ENCODE measurements at places on chromosomes 4 and X.
A peak's percentile ranks its signal among the peaks of the same experiment; 100 is the strongest.

DNA sequence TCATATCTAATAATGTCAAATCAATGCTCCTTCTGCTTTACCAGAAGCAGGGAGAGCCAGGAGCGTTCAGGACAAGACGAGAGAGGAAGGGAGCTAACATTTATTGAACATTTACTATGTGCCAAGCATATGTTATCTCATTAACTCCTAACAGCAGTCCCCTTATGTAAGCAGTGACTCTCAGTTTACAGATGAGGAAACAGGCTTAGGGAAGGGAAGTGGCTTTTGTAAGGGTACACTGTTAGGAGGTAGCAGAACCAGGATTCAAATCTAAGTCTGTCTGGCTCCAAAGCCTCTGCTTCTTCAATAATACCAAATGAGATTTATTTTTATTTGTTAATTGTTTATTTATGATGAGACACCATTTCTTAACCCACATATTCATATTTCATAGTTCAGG, 2.6 kb upstream of the STARD8 start:
- DNase-seq: no peak

DNA sequence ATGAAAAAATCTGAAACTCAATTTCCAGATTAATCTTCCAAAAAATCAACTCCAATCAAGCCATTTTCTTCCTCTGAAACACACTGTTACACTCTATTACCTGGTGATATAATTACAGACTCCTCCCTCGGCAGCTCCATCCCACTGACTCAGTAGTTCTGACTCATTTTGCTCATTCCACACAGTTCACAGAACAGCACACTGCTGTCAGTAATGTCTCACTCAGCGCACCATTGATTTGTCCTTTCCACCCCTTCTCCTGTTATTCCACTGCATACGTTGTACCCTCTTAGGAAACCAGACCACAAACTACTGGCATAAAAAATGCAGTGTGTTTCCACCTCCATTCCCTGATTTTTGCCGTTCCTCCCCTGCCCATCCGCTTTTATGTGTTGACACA, 212.7 kb downstream of the SLIT2 start:
- no peak for DNase-seq

DNA sequence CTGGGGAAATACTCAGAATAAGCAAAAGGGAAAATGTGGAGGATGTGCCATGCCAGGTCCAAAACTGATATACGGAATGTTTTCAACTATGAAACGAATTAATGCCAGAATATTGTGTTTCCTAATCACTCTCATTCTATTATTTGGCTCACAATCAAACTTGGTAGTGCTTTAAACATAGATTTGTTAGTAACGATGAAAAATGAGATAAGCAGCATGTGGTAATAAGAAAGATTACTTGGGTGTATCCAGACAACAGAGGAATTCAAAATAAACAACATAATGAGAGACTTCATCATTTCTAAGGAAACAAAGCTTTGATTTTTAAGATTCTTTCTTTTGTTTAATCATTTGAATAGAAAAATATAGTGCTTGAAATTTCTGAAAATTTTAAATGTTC, 237.3 kb downstream of the TACR3 start:
- DNase-seq: no peak

- no peak for DNase-seq
Measured at GRCh38 chr4:144531841-144532240, 114.1 kb upstream of the HHIP start.

DNA sequence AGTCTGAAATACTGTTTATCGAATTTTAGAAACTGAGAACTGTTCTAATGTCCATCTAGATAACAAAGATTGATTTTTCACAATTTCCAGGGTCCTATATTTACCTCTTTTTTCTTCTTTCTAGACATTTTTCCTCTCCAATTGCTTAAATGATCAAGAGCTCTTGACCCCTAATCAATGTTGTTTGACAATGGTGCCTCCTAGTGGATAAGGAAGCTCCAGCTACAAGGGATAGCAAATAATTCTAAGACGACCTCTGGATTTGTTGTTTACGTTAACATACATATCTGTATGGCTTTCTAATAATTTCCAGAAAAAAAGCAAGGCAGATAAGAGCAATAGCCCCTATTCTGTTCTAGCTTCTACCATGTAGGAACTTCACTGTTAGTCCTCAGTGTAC, 35.8 kb downstream of the GPR82 start:
- no peak for DNase-seq

GRCh38 chrX:146054311-146054710, 236.7 kb downstream of the SLITRK2 start:
- DNase-seq: no peak

DNA sequence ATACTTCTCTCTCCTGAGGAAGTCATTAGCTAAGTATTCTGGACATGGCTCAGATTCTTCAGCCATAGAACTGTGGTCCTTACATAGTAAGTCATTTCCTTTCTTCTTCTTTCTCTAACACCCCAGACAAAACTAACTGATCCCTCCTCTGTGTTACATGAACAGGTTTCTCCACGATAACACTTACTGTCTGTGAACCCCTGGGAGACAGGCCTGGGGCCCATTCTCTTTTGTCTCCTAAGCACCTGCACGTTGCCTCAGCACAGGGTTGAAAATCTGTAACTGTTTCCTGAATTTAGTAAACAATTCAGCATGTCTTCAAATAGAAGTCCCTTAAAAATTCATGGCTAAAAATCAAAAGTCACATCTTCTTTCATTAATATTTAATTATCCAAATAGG, 24.7 kb downstream of the APBB2 start:
- no peak for DNase-seq

DNA sequence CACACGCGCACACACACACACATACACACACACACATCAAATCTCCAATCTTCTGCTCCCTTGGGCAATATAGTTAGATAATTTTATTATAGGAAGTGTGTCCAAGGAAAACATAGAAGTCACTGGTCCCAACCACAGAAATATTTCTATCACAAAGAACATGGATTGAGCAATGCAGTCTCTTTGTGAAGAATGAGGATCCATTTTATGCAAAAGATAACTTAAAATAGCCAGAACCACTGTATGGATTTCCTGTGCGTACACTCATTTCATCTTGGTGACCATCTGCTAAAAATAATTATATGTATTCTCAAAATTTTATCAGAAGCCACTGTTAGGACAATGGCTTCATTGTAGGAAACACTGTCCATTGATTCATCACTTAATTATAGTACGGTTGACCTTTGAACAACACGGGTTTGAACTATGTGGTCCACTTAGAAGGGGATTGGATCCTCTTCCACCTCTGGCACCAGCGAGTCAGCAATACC, 169.6 kb upstream of the MXRA5 start:
- no peak for DNase-seq

GRCh38 chr4:178577933-178578332, 1135.7 kb upstream of the AGA start:
- DNase-seq: peak; percentile 46

DNA sequence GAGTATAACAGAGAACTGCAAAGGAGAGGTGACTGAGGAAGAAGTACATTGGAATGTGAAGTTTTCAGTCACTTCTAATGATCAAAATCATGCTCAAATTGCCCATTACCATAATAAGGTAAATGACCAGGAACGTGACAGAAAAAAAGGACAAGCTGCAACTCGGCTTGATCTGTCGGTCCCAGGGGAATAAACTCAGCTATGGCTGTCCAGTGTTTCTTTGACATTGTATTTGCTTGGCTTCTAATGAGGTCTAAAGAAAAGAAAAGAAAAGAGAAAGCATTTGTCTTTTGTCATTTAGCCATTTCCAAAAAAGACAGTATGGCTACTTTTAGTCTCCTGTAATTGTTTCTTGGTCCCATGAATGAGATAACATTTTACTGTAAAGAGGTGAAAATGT, 25.2 kb downstream of the PHOX2B start:
- no peak for DNase-seq

DNA sequence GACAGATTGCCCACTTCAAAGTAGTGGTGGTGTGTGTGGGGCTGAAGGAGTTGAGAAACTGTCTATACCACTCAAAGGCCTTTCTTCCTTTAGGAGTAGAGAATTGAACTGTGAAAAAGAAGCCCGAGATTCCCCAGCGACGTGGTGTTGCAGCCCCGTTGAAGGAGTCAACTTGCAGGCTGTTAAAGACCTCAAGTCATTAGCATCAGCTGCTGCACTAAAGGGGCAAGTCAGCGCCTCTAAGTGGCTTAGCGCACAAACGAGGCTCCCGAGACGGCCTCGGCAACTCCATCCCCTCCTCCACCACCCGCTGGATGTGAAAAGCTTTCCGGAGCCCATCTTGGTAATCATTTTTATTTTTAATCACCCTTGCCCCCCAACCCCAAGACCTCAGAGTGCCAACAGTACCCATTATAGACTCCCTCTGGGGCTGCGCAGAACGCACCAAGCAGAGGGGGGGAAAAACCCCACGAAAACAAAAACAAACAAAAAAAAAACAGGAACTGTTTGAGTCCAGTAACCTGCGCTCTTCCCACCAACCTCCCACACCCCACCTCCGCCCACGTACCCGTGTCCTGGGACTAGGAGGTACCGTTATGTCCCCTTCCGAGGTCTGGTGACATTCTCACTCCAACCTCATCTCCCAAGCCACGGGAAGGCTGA, 913 bp upstream of the PRDM8 start:
- peak; percentile 40 for DNase-seq

GRCh38 chr4:122663291-122663690, 42.4 kb upstream of the IL21 start:
- DNase-seq: no peak

GRCh38 chrX:41308884-41309647, 24.9 kb upstream of the DDX3X start:
- DNase-seq: no peak

DNA sequence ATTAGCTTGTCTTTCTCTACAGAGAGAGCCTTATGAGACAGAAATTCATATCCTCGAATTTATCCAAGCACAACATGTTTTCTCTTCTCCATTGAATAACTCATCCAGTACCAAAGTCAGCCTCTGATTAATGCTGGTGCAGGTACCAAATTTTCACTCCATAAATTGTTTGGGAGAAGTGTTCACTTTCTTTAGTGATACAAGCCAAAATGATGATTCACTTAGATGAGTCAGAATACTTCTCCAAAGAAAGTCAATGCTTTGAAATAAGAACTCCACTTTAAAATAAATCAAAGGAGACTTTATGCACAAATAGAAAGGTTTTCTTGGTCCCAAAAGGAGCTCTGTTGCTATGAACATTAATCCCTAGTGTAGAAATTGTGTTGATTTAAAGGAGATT, 60.2 kb downstream of the MAOB start:
- DNase-seq: no peak

DNA sequence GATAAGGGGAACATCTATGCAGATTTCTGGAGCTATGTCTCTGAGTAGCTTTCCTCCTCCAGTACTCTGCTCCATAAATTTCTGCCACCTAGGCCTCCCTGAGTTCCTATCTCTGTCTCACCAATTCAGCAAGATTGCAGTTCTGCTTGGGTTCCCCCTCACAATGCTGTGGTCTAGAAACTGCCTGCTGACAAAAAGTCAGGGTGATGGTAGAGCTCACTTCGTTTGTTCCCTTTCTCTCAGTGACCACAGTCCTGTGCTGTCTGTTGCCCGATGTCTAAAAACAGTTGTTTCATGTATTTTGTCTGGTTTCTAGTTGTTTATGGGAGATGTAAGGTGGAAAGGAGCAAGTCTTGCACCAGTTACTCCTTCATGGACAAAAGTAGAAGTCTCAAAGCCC, 41.1 kb downstream of the AMMECR1 start:
- no peak for DNase-seq

DNA sequence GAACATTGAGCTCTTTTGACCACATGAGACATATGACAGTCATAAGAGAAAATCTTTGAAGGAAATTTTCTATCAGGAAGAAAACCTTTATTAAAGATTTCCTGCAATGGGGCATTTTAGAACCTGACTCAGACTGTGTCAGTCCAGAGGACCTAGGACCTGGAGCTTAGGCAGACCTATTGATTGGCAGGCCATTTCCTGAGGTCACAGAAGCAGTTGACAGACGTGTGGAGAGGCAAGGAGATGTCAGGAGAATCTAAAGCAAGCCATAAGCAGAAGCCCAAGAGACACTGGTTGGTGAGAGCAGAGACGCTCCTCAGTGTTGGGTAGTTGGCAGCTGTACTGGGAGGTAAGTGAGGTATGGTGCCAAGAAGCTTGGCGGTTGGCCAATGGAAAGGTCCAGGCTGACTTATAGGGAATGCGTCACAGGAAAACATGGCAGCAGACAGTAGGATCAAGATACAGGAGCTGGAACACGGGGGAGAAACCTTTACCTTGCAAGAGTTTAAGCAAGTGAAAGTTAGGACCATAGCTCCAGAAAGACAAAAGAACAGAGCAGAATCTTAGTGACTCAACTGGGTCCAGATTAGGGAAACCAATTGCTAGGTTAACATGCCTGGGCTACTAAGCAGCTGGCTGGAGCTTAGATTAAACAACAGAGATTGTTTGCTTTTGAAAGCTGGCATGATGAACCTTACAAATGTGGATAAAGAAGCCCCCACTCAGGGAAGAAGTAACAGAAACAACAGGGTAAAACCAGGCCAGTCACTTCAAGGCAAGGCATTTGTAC, 18.6 kb downstream of the PALLD start:
- DNase-seq: peak; percentile 50

- no peak for DNase-seq
Measured at GRCh38 chr4:56843421-56843899, 22.0 kb upstream of the SPINK2 start.

DNA sequence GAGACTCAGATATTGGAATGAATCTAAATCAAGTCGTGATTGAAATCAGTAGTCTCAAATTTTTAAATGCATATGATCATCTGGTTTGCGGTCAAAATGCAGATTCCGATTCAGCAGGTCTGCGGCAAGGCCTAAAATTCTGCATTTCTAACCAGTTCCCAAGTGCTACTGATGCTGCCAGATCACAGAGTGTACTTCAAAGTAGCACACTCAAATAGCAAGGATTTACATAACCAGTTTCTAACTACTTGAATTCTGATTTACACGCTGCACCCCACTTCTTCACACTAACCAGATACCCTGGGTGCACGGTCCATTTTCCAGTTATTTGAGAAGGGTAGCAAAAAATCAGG, 752 bp downstream of the MBTPS2 start:
- DNase-seq: peak; percentile 11

DNA sequence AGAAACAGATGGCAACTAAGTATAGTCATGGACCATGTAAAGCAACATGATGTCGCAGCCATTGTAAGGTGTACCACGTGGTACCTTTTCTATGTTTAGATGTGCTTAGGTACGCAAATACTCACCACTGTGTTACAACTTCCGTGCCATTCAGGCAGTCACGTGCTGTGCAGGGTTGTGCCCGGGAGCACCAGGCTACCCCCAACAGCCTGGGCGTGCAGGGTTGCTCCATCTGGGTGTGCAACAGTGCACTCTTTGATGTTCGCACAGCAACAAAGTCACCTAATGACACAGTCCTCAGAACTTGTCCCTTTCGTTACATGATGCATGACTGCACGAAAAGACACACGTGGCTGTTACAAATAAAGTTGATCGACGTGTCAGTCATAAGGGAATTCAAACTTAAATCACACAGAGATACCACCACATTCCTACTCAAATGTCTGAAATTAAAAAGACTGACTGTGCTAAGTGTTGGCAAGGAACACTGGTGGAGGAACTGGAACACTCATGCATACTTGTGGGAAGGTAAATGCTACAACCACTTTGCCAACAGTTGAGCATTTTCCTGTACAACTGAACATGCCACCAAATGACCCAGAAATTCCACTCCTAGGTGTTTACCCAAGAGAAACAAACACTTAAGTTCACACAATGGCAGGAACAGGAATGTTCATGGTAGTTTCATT, 24.3 kb downstream of the CPLX1 start:
- DNase-seq: no peak

- DNase-seq: peak; percentile 43
Measured at GRCh38 chr4:10582059-10582686, 102.4 kb downstream of the CLNK start.

- no peak for DNase-seq
Measured at GRCh38 chr4:16269240-16269639, 43.0 kb upstream of the TAPT1 start.

- no peak for DNase-seq
Measured at GRCh38 chr4:7717946-7718490, 221.6 kb downstream of the AFAP1 start.
